ENCODE measurements at places on chromosomes 3 and 15. TPM values are rescaled to one million over a fixed set of nuclear protein-coding genes. Genes with fewer than 3 reads are reported as not detected.

DNA sequence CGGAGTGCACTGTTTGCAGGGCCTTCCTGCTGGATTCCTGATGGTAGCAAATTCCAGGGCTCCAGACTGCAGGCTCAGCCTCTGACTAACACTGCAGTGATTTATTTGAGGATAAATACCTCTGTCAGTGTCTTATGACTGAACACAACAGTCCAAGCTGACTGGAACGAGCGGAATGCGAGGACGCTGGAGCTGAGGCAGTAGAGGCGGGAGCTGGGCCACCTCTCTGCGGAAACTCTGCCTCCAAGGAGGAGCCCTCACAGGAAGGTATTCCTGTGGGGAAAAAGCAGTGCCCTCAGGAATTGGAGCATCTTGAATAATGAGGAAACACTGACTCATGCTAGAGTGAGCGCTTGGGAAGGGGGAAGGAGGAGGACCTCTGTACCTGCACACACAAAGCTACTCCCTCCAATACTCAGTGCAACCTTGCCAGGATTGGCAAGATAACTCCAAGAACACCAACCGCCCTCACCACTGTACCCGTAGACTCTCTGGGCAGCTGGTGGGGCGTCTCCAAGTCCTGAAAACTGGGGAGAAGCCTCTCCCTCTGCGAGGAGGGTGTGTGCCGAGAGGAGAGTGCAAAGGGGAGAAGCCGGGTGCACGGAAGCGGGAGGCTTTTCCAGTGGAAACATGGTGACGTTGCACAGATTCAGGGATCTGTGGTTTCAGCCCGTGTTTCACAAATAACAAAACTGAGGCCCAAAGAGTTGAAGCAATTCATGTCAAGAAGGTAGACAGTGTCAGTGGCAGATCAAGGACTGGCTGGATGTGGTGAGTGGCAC is 43.0 kb downstream of the VGLL4 start:
- DNase-seq, result peak; percentile 99

GRK7 gene
- not detected for total RNA-seq

- no peak for DNase-seq
These were observed 846.9 kb downstream of the NSUN3 start for GRCh38 chr3:94909726-94910125.

DNA sequence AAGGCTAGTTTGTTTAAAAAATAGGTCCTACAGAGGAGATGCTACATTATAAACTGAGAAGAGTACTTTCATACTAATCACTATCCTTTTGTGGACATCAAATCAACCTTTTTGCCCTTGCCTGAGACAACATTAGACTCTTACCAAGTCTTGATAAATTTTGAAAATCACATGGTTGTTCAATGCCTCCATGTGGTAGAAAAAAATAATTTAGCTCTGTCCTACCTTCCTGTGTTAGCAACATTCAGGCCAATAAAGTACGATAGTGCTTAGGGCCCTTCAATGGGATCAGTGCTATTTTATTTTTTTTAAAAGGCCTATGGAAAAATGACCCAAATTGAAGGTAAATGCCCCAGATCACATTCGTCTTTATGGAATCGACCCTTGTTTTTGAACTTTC is 5.0 kb upstream of the UBE2E1 start:
- DNase-seq, result peak; percentile 70

GRCh38 chr15:92121047-92121446 is 267.5 kb downstream of the SLCO3A1 start:
- no peak for DNase-seq

RETNLB gene
- total RNA-seq, result not detected

DNA sequence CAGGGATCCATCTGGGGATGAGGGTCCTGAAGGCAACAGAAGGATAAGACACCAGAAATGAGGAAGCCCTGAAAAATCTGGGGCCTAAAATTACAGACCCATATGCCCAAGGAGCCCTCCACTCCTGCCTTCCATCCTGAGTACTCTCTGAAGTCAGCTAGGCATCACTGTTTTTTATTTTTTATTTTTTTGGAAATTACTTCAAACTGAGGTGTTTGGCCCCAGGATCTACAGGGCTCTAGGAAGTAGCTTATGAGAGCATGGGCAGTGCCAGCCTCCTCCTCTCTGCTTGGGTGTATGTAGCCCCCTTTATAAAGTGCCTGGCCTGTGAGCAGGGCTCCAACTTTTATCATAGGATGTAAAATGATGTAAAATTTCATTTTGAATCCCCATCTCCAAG is 7.9 kb downstream of the EPB42 start:
- no peak for DNase-seq

GRCh38 chr15:90178468-90179435 is 22.4 kb upstream of the SEMA4B start:
- no peak for DNase-seq

TNFAIP8L3 gene
- total RNA-seq, result 22.4 TPM

DNA sequence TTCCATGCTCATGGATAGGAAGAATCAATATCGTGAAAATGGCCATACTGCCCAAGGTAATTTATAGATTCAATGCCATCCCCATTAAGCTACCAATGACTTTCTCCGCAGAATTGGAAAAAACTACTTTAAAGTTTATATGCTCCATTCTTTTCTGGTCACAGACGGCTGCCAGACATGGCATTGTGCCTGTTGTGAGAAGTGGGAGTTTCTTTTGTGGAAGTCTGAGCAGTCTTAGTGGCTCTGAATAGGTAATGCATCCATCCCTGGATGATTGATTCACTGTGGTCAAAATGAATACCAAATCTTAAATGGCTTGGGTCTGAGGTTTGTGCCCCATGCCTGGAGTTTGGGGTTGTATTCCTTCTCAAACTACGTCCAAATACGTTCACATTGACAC is 274.5 kb upstream of the AZI2 start:
- no peak for DNase-seq

DNA sequence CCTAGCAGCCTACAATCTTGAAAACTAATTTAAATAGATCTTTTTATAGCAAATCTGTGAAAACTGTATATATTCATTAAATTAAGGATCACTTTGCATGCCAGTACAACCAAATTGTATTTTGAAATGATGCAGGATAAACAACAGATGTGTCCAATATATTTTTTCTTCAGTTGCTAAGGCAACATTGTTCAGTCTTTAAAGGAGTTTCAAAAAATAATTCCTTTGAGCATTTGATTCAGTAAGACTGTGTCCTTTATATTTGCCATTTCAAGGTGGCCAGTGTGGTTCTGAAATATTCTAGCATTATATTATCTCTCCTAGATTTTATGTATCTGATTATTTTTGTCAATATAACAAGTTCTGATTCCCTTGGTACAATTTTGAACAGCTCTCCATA is 254.7 kb downstream of the PLOD2 start:
- no peak for DNase-seq

- DNase-seq, result no peak
These were observed 38.3 kb downstream of the PXYLP1 start for GRCh38 chr3:141269961-141270360.

Data from fibroblast of the aortic adventitia (primary cell).